ENCODE measurements at places on chromosomes 2 and 18.
A peak's percentile ranks its signal among the peaks of the same experiment; 100 is the strongest.

GRCh38 chr2:237546040-237546875, 20.1 kb upstream of the PRLH start:
- DNase-seq = no peak

DNA sequence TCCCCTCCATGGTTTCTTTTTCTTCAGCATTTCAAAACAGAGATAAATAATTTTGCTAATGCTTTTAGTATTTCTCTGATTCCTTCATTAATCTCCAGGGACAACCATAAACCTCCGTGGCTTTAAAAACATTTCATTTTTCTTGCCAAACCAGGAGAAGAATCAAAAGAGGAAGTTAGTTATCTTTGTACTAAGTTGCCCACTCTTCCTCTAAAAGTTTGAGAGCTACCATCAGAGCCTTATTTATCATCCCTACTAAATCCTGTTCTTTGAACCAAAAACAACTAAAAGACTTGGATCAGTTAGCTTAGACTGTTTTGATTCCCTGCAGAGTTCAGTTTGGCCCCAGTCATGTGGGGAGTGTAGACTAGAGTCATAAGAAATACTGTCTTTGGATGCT, 208.4 kb downstream of the SETBP1 start:
- DNase-seq = no peak

- DNase-seq = no peak
Observed at GRCh38 chr2:189654641-189655040, 6.6 kb upstream of the ASNSD1 start.

GRCh38 chr2:72000110-72000509, 147.6 kb downstream of the CYP26B1 start:
- DNase-seq = no peak

DNA sequence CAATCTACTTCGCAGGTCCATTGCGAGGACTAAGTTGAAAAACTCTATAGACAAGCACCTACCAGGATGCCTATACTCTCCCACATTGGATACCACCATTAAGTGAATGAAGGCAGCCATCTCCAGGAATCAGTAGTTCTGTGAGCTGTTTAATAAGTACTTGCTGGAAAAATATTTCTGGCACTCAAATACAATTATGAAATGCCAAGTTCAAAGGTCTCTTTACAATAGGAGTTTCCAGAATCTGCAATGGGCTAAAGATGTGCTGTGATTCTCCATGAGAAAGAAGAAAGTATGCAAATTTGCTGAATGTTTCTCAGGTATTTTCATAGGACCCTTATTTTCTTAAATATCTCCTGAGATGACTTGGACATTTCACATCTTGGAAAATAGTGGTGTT, 103.0 kb downstream of the AP1S3 start:
- no peak for DNase-seq

GRCh38 chr2:61493523-61493942, 22.6 kb upstream of the USP34 start:
- DNase-seq = no peak

DNA sequence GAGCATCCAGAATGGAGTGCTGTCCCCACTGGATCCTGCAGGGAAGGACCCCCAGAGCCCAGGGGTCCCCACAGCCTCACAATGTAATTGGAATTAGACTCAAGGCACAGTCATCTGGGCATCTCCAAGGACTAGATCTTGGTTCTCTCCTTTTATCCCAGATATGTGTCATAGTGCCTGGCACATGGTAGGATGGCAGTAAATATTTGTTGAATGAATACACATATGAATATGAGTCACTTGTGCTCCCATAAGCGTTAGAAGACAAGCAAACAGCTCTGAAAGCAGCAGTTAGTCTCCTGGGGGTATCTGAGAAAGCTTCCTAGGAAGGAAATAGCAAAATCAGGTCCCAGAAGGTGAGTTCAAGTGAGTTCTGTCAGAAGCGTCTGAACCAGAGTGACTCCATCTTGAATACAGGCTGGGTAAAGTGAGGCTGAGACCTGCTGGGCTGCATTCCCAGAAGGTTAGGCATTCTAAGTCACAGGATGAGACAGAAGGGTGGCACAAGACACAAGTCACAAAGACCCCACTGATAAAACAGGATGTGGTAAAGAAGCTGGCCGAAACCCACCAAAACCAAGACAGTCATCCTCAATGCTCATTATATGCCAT, 234.1 kb upstream of the ID2 start:
- DNase-seq = no peak

GRCh38 chr2:231781798-231782726, 980 bp upstream of the PDE6D start:
- DNase-seq = peak; percentile 46

DNA sequence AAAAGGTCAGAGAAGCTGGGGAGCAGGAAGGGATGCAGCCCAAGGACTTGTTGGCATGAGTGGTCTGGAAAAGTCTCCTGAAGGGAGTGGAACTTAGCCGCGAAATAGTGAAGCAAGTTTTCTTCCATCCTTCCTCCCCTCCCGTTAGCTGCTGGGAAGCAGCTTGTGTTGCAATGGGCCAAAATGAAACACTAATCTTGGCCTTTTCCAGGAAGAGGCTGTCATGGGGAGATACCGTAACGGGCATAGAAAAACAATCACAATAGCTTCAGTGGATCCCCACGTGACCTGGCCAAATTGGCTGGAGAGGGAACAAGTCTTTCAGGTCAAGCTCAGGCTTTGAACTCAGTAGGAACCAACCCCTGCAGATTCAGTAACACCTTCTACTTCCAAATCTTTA, 49.3 kb downstream of the SEMA4F start:
- peak; percentile 65 for DNase-seq

- DNase-seq = no peak
Observed at GRCh38 chr2:163210430-163210918, 371.9 kb upstream of the KCNH7 start.

- no peak for DNase-seq
Observed at GRCh38 chr18:34595690-34596089, 114.4 kb upstream of the DTNA start.

GRCh38 chr18:10928772-10929373, 220.5 kb downstream of the PIEZO2 start:
- DNase-seq = no peak

- no peak for DNase-seq
Observed at GRCh38 chr2:128531856-128532255, 213.2 kb upstream of the HS6ST1 start.

DNA sequence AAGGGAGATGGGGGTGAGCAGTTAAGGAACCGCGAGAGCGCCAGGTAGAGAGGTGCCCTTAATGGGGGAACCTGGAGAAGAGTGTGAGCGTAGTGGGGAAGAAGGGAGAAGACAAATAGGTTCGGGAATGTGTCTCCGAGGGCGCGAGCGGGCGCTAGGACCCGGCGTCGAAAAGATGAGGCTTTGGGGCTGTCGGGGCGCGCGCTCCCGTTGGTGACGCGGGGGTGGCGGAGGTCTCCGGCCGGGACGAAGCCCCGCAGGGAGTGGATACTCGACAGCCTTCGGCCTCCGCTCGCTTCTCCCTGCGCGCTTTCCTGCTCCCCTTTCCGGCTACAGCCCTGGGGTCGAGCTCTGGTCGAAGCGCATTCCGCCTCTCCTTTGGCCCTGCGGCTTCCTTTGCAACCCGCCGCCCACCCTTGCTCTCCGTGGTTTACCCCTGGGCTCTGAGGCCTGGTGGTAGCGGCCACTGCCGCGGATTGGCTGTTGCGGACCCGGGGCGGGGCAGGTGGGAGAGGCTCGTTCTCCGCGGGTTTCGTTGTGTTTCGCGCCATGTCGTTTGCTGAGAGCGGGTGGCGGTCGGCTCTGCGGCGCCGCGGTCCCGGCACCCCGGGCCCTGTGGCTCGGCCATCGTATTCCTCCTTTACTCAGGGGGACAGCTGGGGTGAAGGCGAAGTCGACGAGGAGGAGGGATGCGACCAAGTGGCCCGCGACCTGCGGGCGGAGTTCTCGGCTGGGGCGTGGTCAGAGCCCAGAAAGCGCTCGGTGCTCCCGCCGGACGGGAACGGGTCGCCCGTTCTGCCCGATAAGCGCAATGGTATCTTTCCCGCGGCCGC, at the start of gene ARL6IP6:
Gene ARL6IP6 (plus strand): TSS at position 545 of the 833 bp plus-strand sequence. CDS start 5 bp downstream, at position 550.
- DNase-seq = peak; percentile 95

GRCh38 chr2:97994476-97994875, 1.3 kb downstream of the TMEM131 start:
- DNase-seq = peak; percentile 53

- DNase-seq = no peak
Observed at GRCh38 chr2:17749753-17750438, 3.7 kb downstream of the SMC6 start.

DNA sequence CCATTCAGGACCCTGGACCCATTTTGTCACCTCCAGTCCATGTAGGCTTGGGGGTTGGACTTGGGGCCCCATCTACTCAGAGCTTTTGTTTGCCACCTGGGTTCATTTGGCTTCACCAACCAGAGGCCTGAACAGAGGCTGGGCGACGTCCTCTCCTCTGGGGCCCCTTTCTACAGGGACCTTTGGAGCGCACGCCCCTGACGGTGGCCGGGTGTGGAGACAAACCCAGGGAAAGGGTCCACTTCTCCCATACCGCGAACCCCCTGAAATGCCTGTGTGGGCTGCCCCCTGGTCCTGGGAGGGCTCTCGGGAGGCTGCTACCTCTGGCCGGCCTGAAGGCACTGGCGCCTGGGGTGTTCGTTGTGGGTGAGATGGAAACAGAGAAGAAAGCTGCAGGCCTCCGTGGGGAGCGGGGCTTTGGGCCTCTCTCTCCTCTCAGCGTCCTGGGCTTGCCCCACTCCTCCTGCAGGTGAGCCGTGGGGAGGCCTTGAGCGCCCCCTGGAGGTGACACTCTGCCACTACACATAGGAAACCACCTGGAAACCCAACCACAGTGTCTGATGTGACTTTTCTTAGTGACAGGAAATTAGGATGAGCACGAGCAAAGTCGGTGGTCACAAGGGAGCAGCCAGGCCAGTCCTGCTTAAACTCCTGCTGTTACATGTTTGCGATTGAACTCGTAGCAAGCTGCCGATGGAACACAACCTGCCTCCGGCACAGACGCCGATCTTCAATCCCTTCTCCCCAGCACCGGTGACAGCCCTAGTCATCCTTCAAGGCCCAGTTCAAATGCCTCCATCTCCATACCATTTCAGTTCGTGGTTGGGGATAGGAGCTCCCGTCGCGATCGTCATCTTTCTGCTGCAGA, 12.0 kb upstream of the NTSR2 start:
- peak; percentile 29 for DNase-seq

DNA sequence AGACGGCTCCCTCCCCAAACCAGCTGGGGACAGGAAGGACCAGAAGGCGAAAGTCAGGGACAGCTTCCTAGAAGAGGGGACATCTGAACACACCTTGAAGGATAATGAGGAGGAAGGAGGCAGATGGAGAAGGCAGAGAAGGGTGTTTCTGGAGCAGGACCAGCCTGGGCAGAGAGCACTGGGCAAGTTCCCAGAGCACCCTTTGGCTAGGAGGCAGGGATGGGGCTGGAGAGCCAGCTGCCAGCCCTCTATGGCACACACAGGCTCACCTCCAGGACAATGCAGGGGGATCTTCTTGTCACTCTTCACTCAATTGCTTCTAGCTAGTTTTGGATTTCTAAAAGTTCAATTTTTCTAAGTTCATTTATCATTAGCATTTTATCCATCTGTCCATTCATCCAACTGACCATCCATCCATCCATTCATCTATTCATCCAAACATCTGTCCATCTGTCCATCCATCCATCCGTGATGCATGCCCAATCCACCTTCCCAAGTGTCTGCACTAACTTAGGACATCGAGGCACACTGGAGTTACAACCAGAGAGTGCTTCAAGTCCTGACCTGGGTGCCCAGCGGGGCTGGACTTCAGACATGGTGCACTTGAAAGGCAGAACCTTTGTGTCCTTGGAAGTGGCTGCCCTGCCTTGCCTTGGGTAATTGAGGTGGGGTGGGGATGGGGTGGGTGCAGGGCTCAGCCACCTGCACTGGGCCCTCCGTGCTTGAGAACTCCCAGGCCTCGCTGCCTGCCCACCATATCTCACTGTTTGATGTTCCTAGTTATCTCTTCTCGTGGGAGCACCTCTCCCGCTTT, 42.5 kb downstream of the INHBB start:
- no peak for DNase-seq

DNA sequence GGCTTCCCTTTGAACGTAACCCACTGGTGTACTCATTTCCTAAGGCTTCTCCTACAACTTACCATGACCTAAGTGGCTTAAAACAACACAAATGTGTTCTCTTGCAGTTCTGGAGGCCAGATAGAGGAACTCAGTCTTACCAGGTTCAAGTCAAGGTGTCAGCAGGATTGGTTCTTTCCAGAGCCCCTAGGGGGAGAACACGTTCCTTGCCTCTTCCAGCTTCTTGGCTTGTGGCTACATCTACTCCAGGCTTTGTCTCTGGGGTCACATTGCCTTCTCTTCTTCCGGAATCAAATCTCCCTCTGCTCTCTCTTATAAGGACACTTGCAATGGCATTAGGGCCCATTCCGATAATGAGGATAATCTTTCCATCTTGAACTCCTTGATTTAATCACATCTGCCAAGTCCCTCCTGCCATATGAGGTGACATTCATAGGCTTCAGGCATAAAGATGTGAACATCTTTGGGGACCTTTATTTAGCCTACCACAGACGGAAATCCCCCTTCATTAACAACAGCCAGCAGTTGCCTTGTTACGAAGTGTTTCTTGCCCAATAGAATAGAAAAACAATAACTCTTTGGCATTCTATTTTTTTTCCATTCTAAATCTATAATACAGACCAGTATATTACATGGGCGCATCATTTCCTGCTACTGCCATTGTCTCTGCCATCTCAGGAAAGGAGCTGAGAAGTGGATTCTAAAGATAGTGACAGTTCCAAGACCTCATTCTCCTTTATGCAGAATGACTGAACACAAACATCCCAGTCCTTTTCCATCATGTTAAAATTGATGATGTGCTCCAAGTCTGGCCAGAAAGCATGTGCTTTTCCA, 362.0 kb downstream of the ZNF521 start:
- DNase-seq = no peak

DNA sequence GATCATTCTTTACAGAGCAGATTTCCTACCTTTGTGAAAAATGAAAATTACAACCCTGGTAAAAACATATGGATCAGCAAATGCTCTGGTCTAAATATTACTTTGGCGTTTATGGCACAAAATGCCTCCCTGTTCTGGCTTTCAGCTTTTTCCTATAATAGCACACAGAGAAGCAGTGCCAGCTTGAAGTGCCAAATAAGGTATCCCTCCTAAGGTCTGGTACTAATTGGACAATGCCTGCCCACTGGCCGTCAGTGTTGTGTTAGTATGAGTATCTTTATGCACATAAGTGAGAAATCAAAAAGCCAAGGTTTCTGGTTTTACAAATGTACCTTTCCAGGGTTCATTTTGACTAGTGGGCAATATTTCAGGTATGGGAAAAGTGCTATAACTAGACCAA, 1293.7 kb upstream of the FAM98A start:
- no peak for DNase-seq

DNA sequence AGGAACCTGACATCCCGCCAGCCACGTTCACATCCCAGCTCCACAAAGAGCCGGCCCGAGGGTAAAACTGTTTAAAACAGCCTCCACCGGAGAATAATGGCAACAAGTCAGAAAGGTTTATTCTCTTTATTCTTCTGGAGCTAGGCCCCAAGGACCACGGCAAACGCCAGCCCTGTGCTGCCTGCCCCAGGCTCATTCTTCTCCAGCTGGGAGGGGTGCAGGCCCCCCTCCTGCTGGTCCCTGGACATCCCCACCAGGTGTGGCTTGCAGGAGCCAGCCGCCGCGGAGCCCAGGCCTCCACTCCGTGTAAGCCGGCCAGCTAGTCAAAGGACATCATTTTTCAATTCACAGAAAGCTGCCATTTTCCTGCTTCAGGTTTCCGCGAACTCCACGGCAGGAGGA, 65.8 kb upstream of the SALL3 start:
- no peak for DNase-seq

GRCh38 chr18:24219561-24220317, 80.9 kb downstream of the CABYR start:
- DNase-seq = no peak

- DNase-seq = no peak
Observed at GRCh38 chr2:216634370-216635148, 1.3 kb downstream of the IGFBP2 start.

- no peak for DNase-seq
Observed at GRCh38 chr2:10588931-10589330, 100.8 kb downstream of the NOL10 start.

Measured in suppressor macrophage treated with lipopolysaccharide for 1 hour (primary cell).